ENCODE measurements at places on chromosomes 12 and 14.

DNA sequence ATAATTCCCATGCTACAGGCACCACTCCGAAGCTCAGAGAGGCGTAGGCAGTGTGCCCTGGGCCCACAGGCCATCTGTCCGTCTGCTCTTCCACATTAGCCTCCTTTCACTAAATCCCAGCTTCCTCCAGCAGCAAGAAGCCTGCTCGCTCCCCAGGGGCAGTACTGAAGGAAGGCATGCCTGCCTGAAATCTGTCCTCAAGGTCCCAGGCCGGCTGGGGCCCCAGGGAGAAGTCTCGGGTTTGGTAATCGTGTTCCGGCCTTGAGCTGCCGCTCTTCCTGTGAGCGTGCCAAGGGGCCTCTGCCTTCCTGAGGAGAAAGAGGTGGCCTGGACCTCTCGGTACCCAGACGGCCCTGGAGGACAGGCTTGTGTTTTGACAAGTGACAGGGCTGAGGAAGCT, 15.2 kb upstream of the DLK1 start:
- DNase-seq, result no peak

GRCh38 chr12:62848418-62848817, 86.5 kb downstream of the PPM1H start:
- DNase-seq, result no peak

GRCh38 chr14:32078023-32078857, 1.1 kb downstream of the ARHGAP5 start:
- DNase-seq, result peak; percentile 10

DNA sequence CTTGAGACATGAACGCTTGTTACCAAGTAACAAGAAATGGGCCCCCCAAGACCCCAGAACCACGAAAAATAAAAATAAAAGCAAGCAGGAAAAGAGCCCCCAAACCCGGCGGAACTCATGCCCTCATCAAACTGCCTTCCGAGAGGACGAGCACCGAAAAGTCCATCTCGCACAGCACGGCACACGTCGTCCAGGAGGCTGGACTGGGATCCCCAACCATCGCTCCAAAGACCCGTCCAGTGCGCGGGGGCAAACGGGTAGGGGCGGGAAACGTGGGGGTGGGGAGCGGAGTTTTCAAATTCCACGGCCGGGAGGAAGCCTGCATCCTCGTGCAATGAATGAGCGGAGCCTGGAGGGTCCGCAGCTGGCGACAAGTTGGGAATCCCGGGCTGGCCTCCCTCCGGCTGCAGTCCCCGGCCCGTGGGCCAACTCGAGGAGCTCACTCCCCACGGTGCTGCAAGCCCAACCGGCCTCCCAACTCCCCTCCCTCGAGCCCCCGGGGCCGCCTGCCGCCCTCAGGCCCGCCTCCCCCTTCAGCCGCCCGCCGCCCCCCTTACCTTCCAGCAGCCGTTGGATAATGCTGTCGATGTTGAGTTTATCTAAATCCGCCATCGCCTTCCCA, 484 bp downstream of the PPP1CC start:
- DNase-seq, result no peak

GRCh38 chr12:130617219-130617618, 98.9 kb downstream of the RIMBP2 start:
- DNase-seq, result no peak

GRCh38 chr14:81231540-81231939, 10.8 kb upstream of the GTF2A1 start:
- DNase-seq, result no peak

DNA sequence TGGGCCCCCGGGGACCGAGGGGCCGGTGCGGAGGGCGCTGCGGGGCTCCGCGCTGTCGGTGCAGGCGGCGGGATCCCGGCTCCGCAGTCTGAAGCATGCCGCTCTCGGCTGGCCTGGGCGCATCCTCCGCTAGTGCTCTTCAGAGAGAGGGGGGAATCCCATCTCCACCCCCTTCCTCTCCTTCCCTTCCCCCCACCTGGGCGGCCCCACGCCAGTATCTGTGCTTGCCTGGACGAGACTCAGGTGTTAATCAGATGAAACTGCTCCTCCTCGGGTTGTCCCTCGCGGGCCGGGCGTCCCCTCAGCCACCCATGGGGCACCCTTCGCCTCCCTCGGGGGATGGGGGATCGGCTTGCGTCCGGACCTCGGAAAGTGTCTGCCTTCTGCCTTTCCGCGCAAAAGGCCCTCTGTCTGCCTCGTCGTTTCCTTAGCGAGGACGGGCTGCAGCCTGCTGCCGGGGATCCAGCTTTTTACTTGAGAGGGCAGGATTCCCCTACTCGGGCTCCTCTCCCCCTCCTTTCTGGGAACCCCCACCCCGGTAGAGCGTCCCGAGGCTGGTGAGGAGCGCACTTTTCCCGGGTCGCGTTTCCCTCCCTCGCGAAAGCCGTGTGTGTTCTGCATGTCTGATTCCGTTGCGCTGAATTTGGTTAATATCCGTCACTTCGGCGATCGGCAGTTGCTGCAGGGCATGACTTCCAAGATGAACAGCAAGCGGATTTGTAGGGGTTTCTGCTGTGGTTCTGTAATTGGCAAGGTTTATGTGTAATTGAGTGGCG, 1.1 kb downstream of the GPHN start:
- peak; percentile 12 for DNase-seq

GRCh38 chr12:47277972-47278448, 198.3 kb upstream of the AMIGO2 start:
- DNase-seq, result no peak

DNA sequence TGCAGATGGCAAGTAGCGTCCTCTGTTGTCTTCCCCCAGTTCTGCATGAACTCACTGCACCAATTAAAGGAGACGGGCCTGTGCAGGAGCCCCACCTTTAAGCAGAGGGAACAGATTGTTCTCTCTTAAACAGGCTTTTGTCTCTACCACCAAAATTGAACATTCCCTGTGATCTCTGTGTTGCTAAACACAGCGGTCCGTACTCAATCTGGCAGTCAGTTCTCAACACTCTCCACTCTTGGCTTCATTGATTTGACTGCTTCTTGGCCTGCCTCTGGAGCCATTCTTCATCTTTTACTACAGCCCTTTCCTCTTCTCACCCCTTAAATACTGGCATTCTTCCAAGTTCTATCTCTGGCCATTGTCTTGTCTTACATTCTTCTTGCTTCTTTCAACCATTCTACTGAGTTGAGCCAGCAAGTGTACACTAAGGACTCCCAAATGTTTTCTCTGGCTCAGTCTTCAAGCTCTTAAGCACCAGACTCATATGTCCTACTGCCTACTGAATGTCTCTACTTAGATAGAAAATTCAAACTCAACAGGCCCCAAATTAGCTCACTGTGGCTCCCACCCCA, 8.0 kb upstream of the NT5DC3 start:
- DNase-seq, result no peak

GRCh38 chr12:26001530-26001929, 43.0 kb downstream of the RASSF8 start:
- no peak for DNase-seq

GRCh38 chr12:112964067-112964670, 14.2 kb upstream of the OAS2 start:
- DNase-seq, result no peak

DNA sequence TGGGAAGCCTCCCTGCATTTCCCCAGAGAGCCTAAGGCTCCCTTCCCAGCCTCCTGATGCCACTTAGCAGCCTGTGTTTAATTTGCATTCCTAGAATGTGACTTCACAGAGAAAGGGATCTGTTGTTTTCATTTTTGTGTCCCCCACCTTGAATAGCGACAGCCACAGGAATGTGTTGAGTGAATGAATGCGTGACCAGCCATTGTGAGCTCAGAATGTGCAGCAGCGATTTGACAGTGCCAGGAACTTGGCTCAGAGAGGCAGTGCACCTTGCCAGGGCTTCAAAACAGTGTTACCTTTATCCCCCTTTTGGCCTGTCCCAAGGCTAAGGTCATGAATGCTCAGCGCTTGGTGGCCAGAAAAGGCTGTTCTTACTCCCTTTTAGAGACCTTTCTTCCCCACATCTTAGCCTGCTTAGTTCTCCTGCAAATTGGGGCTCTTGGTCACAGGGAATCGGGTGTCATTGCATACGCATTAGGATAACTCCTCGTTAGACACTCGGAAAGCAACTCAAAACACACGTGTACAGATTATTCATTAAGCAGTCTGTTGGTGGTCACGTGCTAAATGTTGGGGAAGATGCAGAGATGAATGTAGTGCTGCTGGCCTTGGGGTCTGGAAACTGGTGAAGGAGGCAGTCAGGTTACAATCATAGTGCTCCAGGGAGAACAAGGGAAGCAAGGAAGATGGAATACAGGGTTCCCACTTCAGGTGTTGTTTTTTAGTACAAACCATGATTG, 9.8 kb downstream of the NTF3 start:
- DNase-seq, result no peak

- no peak for DNase-seq
These were observed 12.8 kb downstream of the TDG start for GRCh38 chr12:103978384-103978982.

GRCh38 chr14:102487204-102487577, 22.4 kb downstream of the ANKRD9 start:
- no peak for DNase-seq

DNA sequence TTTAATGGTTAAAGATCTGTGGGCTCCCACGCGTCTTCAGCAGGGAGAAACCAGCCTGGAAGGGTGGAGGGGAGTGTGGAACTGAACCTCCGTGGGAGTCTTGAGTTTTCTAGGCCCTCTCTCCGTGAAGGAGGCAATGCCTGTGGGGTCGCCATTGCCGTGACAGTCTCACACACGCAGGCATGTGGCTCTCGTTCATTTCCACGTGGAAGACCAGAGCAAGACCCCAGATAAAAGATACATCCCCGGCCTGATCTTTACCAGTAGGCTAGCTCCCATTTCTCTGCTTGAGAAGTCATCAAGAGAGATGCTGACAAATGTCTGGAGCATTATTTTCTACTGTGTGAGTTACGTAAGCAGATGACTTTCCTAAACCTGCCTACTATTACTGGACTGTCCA, 491.7 kb upstream of the LMO3 start:
- DNase-seq, result no peak

DNA sequence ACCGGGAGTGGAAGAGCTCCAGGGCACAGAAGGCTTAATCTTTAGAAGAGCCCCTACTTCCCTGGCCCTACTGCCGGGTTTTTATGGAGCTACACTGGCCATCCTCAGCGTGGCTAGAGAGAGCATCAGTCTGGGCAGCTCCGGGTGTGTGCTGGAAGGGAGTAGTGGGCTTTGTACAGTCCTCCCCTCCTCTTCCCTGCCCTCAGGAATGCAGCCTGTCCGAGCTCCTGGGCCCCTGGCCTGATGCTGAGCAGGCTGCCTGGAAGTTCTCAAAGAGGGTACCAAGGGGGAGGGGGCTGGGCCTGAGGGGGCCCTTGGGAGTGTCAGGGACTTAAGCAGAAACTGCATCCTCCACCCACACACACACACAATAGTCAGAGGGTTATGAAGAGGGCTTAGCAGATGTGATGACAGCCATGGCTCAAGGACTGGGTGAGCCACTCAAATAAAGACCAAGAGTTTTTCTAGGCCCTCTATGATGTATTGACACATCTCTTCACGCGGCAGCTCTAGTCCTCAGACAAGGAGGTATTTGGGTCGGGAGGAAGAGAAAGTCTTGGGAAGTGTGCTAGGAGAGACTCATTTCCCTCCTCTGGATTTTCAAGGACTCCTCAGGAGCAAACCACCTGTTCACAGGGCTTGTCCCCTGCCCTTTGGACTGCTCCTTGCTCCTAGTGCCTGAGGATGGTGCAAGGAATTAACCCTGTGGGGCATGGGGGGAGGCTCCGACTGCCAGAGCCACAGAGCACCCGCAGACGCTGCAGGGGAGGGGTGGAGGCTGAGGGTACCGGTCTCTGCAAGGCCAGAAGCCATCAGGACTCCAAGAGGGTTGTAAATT, 16.5 kb upstream of the FIGNL2 start:
- no peak for DNase-seq

GRCh38 chr14:105209646-105210045, 28.5 kb upstream of the NUDT14 start:
- no peak for DNase-seq

GRCh38 chr14:90409209-90409730, 12.4 kb downstream of the CALM1 start:
- no peak for DNase-seq

GRCh38 chr14:101255765-101256125, 305.6 kb upstream of the DIO3 start:
- no peak for DNase-seq

DNA sequence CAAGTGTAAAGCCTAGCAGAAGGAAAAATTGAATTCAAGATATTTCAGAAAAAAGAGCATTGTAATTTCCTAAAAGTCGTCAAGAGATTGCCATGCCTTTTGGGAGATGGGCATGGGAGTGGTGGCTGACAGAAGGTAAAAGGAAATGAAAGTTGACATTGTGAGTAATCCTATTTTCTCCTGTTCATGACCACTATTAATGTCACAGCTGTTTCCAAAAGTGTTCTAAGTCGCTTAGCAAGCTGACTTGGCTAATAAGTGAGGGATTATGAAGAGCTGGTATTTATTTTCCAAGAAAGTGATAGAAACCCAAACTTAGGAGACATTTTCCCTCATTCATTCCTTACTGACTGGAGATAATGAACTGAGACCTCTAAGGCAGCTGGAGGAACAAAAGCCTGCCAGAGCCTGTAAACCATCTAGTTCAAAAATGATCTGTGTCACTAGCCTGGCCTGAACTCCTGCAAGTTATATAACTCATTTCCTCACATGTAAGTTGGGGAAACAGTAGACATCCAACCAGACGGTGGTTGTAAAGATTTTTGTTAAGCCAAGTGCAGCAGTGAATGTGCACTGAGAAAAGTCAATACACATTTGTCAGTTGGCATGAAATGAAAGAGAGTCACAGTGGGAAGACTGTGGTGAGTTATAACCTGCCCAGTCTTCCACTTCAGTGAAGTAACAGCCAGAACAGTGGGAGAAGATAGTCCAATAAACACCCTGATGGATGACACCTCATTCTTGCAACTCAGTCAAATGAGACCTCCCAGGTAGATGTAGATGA, 75.8 kb downstream of the DIO2 start:
- DNase-seq, result no peak

DNA sequence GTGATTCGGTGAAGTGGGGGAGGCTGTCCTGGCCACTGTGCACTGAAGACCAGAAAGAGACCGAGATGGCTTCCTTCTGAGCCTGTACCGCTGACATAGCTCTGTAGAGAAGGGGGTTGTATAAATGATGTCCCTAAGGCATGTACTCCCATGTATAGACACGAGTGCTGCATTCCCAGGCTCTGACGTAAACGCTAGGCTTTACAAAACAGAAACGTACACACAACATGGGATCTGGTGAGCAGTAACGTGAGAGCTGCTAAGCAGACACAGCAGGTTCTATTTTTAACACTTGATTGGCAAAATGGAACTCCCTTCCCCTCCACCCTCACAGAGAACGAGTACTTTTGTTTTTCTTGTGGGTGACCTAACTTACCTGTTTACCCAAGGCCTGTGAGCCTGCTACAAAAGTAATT, 35.9 kb downstream of the ACADS start:
- peak; percentile 64 for DNase-seq

DNA sequence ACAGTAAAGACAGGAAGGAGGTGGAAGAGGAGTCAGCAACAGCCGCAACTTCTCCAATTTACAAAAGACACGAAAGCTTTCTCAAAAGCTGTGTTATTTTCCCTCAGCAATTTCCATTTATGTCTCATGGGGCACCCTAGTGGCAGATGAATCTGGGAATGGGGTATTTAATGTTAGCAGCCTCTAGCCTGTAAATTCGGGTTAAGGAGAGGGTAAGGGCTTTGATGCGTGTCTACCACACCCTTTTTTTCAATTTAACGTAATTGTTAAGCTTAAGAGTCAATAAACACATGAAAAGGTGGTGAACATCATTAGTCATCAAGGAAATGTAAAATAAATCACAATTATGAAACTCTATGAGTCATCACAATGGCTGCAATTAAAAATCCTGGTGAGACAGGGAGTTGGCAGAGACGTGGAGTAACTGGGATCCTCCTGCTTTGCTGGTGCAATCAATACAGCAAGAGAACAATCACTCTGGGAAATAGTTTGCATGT, 986.4 kb downstream of the AACS start:
- DNase-seq, result no peak

GRCh38 chr12:120331390-120331789, 3.8 kb upstream of the PLA2G1B start:
- DNase-seq, result no peak
